Mesenteric fat pad (tissue), 1 donor: ENCODE measurements at places on chromosomes 6 and 20.

- DNase-seq = no peak
These were observed 117.4 kb upstream of the FRMD1 start for GRCh38 chr6:168196385-168196860.

GRCh38 chr20:6169251-6169650, 46.4 kb upstream of the FERMT1 start:
- no peak for DNase-seq

- DNase-seq = no peak
These were observed 100.3 kb downstream of the GMPR start for GRCh38 chr6:16338577-16339264.

- DNase-seq = no peak
These were observed 565.5 kb downstream of the EPM2A start for GRCh38 chr6:145169726-145170224.

DNA sequence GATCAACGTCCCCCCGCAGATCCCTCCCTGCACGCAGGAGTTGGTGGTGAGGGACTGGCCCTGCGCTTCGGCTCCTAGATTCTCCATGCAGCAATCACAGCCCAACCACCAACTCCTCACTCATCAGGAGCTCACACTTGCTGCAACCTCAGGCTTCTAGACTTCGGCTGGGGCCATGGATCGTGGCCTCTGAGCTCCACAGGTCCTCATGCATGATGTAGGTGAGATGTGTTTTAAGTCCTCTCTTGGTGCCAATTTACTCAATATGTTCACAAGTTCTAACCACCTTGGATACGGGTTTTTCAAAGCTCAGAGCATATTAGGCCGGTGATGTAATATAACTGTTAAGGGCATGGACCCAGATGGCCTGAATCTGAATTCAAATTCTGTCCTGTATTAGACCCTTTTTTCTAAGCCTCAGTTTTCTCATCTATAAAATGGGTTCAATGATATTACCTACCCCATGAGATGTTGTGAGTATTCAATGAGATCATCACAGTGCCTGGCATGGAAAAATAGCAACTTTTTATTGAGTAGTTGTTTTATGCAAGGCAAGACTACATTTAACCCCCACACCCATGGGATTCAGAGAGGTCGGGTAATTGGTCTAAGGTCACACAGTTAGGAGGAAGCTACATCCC, 31.0 kb downstream of the SUN5 start:
- DNase-seq = peak; percentile 76

DNA sequence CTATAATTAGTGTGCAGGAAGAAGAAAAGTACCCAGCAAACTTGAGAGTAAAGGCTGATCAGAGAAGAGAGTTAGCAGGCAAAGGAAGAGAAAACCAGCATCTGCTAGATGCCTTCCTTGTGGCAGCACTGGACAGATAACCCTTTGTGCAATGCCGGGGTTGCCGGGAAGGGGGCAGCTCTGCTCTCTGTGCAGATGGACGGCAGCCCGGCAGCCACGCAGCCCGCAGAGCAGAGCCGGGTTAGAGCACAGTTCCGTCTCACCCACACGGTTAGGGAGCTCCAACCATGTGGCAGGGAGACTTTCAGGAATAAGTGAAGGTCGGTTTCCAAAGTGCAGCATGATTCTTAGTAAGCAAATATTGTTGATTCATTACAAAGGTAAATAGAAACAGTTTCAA, 80.0 kb upstream of the RPS6KA2 start:
- DNase-seq = no peak

GRCh38 chr6:159378411-159379328, 209.5 kb downstream of the FNDC1 start:
- no peak for DNase-seq

DNA sequence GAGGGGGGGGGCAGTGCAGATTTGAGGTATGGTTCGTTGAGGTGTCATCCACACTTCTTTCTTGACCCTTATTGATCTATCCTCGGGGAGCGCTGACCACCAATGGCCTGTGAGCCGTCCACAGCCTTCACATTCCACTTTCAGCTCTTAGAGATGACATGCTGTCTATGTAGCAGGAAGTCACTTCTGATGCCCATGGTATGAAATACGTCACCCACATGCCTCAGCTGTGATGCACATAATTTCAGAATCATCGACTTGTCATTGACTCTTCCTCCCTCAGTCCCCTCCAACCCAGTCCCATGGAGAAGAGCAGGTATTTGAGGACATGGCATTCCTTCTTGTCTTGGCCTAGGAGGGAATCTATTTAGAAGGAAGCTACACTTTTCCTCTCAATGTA, 4.7 kb upstream of the ADGRF5 start:
- DNase-seq = no peak
